ENCODE measurements at places on chromosomes 7 and 10.

DNA sequence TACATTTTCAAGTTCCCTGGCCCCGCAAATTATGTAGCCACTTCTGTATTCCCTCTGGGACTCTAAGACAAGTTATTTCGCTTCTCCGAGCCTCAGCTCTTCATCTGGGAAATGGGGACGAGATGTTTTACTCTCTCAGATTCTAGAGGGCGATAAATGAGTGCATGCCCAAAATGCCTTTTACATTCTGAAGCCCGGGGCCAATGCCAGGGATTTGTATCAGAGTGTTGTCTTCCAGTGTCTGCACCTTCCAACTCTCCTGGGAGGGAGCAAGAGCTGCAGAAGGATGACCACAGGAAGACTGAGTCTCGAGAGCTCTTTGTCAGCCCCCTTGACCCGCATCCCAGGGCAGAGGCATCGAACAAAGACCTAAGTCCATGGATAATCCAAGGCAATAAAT lies 39.9 kb downstream of the BUB3 start:
- no peak for DNase-seq

- DNase-seq, result no peak
Measured at GRCh38 chr7:130361681-130362080, 17.1 kb downstream of the CPA5 start.

DNA sequence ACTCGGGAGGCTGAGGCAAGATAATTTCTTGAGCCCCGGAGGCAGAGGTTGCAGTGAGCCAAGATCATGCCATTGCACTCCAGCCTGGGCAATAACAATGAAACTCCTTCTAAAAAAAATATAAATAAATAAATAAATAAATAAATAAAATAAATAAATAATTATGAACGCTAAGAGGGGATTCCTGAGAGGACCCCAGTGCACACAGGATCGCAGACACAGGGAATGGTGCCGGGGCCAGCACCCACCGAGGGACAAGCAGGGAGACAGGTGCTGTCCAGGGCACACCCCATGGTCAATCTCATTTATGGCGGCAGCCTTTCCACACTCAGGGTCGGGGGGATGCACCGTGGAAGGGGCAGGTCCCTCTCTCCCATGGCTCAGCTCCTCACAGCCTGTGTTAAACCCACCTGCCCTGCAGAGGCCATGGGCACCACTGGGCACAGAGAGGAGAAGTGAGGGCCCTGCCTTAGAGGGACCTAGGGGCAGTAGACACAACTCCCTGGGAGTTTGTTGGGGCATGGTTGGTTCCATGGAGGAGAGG lies 2.2 kb upstream of the RAMP3 start:
- no peak for DNase-seq

DNA sequence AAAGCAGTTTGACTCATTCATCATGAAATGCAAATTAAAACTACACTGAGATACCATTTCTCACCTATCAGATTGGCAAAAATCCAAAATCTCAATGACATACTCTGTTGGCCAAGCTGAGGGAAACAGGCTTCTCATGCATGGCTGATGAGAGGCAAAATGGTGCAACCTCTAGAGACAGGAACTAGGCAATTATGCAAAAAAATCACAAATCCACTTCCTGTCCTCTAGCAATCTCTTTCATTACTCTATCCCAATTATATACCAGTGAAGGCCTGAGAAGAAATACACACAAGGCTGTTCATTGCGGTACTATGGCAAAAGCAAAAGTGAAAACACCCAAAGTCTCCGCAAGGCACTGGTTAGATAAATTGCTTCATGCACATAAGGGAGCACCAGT lies 25.9 kb upstream of the PTPRN2 start:
- no peak for DNase-seq

GRCh38 chr10:65892284-65892683 lies 1033.6 kb upstream of the LRRTM3 start:
- DNase-seq, result no peak

GRCh38 chr10:33772370-33773252 lies 438.1 kb upstream of the NRP1 start:
- DNase-seq, result no peak

DNA sequence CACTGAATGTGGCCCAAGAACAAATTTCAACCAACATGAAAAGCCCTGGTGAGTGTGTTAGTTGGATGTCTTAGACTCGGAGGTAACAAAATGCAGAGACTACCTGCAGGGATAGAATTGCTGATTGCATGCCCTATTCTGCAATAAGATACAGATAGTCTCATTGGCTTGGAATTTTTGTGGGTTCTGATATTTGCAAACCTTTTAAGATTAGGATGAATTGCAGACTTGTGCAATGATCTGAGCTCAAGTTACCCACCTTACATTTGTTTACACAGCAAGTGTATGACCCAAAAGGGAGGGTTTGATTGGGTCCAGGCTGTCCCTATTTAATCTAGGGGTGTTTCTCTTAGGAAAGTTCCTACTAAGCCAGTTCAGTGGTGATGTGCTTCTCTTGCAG lies 45.4 kb downstream of the GPR37 start:
- DNase-seq, result no peak

- no peak for DNase-seq
Measured at GRCh38 chr7:11281953-11282352, 308.3 kb downstream of the PHF14 start.

DNA sequence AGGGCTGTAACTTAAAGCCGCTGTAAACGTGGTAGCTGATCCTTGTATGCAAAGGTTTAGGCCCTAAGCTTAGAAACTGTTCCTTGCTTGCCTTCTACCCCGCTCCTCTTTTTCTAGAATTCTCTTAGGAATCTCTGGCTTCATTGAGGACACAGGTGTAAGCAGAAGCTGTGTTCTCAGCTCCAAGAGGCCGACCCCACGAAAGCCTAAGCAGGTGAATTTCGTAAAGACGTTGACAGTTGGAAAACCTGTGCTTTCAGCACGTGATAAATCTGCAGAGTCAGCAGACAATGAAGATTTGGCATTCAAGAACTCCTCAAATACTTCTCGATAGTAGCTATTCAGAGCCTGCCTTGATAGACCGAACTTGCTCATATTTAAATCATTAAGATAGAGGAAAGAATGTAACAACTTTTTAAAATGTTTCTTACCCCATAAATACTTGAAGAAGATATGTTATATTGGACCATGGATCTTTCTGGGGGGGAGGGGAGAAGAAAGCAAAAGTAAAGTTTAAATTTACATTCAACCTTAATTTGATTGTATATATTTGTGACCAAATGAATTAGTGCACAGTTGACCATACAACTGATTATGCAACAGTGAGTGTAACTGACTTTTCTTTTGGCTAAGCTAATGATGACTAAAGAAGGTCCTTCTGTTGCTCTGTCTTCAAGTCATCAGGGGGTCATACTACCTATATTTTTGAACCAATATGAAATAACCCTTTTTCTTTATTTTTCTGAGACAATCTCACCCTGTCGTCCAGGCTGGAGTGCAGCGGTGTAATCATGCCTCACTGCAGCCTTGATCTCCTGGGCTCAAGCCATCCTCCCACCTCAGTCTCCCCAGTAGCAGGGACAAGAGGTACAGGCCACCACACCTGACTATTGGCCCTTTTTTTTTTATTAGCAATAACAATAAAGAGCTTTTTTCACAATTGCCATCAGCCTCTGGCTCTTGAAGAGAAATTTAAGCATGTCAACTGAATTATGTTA lies 1.2 kb upstream of the GDI2 start:
- no peak for DNase-seq

DNA sequence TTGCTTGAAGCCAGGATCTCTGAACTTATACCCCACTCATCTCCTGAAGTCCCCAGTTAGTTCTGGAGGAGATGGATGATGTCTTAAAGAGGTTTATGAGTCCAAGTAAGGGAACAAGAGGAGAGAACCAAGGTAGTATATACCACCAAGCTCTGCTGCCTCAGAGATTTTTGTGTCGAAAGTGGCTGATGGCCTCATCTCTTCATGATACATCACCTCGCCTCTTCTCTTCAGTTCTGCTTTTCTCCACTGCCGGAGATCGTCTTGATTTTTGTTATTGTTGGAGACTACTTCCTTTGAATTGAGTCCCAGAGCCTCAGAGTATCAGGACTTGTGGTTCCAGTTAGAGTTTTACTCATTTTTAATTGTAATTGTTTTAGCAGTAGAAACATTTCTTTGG lies 1.9 kb downstream of the VTI1A start:
- no peak for DNase-seq

DNA sequence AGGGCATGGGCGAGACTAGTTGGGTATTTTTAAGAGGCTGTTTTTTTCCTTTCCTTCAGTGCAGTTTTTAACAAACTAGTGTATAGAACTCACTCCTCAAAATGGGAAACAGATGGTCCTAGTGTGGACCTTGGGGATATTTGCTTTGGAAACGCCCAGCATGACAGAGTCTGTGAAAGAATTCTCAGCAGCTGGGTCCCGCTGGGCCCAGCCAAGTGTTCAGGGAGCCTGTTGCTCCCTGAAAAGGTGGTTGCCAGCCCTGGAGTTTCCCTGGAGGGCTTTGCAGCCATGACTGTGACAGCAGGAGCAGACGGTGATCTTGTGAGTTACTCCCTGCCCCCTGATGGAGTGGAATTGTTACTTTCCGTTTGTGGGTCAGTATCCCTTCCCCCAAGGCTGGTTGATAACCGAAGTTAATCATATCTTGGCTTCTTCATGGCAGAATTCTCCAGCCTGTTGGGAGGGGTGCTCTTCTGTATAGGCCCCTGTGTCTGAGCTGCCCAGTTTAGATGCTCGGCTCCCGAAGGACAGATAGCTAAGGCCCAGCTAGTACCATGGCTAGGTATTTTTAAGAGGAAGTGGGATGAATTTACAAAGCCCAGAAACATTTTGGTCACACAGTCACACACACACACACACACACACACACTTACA lies 278.6 kb upstream of the HABP2 start:
- DNase-seq, result no peak

GRCh38 chr10:101114646-101115045 lies 16.5 kb upstream of the TLX1 start:
- DNase-seq, result no peak

- DNase-seq, result no peak
Measured at GRCh38 chr7:86898171-86898570, 161.3 kb downstream of the ELAPOR2 start.

GRCh38 chr10:65556006-65556405 lies 1369.8 kb upstream of the LRRTM3 start:
- DNase-seq, result no peak

DNA sequence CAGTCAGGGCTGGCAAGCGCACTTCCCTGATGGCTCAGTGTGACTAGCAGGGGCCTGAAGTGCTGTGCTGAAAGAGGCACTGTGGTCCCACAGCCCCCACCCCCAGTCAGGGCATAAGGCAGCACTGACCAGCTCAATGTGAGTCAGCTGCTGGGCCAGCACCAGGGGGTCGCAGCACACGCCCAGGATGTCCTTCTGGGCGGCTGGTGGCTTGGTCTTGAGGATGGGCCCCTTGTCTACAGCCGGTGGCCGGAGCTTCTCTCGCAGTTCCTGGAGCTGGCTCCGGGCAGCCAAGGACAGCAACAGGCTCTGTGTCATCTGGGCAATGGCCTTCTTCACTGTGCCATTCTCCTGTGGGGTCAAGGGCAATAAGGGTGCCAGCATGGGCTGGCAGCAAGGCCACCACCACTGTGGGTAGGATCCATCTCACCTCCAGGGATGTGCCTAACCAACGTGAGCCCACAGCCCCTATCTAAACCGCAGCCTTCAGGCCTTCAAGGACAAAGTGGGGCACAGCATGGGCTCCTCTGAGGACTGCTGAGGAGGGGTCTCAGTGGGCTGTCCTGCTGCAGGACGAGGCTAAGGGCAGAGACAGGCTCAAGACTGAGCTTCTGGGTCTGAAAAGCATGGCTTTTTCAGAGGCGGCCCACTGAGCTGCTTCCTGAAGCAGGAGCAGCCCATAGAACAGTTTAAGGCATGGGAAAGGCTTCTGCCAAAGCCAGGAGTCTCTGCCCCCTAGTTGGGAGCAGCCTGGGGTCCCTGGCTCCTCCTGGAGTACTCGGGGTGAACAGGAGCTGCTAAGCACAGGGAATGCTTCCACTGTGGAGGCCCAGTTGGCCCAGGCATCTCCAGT lies 62.5 kb downstream of the CSGALNACT2 start:
- no peak for DNase-seq

GRCh38 chr10:15620836-15621515 lies 98.7 kb downstream of the ITGA8 start:
- DNase-seq, result no peak

GRCh38 chr10:88200312-88201032 lies 337.0 kb downstream of the PTEN start:
- no peak for DNase-seq

DNA sequence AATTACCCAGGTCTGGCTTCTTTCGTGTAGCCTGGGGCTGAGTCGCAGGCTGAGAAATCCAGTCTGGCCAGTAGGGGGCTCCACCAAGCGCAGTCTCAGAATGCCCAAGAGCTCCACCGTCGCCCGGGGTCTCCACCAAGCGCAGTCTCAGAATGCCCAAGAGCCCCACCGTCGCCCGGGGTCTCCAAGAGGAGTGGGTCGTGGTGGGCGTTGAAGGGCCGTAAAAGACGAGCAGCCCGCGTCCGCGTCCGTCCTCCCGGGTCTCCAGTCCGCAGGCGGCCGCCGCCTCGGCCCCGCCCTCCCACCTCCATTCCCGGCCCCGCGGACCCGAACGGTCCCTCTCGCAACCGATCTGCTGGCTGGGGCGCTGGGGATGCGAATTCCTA lies 892 bp upstream of the ZYX start:
- peak; percentile 63 for DNase-seq

DNA sequence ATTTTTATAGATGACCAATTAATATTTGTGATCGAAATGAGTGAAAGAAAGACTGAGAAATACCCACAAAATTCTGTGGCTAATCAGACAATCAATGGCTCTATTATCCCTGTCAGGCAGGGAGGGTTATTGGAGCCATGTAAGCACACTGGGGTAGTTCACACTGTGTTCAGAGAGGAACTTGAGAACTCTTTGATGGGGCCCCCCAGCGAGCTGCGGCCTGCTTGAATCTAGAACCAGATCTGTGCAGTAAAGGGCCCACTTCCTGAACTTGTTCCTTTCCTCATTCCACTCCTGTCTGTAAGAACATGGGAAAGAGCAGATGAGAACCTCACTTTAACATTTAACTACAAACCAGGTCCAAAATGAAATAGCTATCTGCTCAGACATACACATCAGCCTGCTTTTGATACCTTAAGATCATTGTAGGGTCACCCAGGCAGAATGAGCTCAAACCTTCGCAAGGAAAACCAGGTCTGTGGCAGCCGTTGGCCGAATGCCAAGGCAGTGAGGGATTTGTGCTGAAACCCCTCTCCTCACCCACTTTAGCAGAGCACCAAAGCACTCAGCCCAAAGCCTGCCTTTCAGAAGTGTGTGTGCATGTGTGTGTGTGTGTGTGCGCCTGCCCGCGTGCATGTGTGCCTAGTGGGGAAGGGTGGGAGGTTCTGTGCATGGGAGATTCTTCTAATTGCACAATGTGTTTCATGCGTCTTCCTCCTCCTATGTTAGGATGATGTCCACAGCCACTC lies 365.6 kb upstream of the MGMT start:
- DNase-seq, result no peak

- DNase-seq, result peak; percentile 8
Measured at GRCh38 chr7:29968683-29969395, 20.8 kb downstream of the SCRN1 start.

DNA sequence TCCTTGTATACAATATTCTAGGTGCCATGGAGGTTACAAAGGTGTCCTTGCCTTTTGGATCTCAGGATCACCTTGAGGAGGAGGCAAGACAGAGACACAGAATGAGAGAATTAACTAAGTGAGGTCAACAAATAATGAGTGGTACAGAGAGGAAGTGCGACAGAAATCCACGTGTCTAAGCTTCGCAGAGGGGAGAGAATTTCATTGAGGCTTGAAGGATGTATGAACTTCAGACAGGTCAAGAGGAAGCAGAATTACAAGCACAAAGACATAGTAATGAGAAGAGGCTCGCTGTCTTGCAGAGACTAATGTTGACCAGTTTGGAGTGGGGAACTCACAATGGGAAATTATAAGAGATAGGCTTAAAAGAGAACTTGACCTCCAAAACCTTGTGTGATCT lies 308.7 kb downstream of the FRMD4A start:
- DNase-seq, result no peak

GRCh38 chr7:6496842-6497636 lies 49.3 kb upstream of the DAGLB start:
- no peak for DNase-seq
